Activated T-helper 2 cell treated with anti-CD3 and anti-CD28 coated beads, Interferon-gamma antibody, Interleukin-2, Interleukin-4, amounts not matched to agents 10 μg/mL and 5 μg/mL and 100 μg/mL, durations not matched to agents 14 hours and 24 hours and 36 hours (primary cell): ENCODE measurements at places on chromosomes 7 and 10.

DNA sequence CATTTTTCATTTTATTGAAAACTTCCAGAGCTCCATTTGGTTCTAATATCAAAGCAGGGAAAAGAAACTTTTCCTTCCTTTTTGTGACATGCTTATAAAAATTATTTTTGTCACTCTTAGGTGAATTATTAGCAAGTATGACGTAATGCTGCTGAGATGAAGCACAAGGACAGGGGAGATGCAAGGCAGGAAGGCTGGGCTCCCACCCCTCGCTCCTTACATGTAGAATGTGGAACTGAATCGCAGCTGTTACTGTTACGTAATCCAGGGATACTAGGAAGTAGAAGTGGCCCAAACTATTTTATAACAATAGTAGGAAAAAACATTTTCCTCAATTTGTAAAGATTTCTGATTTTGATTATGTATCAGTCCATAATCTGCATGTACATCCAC is 17.1 kb upstream of the GTPBP4 start:
- H3K27me3 ChIP-seq: peaks cover 31% of the 10 kb centered on the region
- no peak overlapping the region for H3K27ac ChIP-seq
- H3K4me1 ChIP-seq: peaks cover 7% of the 10 kb centered on the region
- DNase-seq: no peak
- no peak overlapping the region for H3K4me3 ChIP-seq
- H3K36me3 ChIP-seq: no peaks in the 10 kb centered on the region

GRCh38 chr7:949021-949934 is 5.2 kb downstream of the ADAP1 start:
- DNase-seq: no peak
- H3K27ac ChIP-seq: no peak overlapping the region
- H3K4me3 ChIP-seq: no peak overlapping the region
- no peaks in the 10 kb centered on the region for H3K27me3 ChIP-seq

DNA sequence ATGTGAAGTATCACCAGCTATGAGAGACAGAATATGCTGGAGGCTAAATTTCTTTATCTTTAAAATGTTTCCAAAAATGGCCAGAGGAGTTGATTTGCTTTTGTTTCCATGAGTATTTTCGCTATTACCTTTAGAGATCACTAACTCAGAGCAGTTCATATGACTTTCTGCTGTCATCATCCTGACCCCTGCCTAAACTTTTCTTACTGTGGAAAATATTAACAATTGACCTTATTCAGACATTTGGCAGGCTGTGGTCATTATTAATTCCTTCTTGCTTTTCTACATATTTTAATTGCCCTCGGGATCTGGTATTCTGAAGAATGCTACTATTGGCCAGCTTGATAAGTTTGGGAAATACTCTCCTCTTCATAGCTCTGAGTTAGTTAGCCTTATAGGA is 156.5 kb downstream of the EXOC4 start:
- no peaks in the 10 kb centered on the region for H3K4me1 ChIP-seq
- no peak overlapping the region for H3K27ac ChIP-seq
- no peak overlapping the region for H3K4me3 ChIP-seq
- H3K36me3 ChIP-seq: peaks cover 4% of the 10 kb centered on the region
- H3K27me3 ChIP-seq: no peaks in the 10 kb centered on the region
- DNase-seq: no peak

- H3K27me3 ChIP-seq: peaks cover 6% of the 10 kb centered on the region
- H3K4me1 ChIP-seq: peaks cover 40% of the 10 kb centered on the region
- H3K27ac ChIP-seq: no peak overlapping the region
- DNase-seq: no peak
- peaks cover 33% of the 10 kb centered on the region for H3K36me3 ChIP-seq
- H3K4me3 ChIP-seq: no peak overlapping the region
Measured at GRCh38 chr10:124745673-124746072, 1.5 kb upstream of the FAM53B start.

- H3K4me3 ChIP-seq: peak overlapping the region; percentile 87
- H3K4me1 ChIP-seq: peaks cover 48% of the 10 kb centered on the region
- H3K27me3 ChIP-seq: no peaks in the 10 kb centered on the region
- peaks cover 32% of the 10 kb centered on the region for H3K36me3 ChIP-seq
- no peak for DNase-seq
Measured at GRCh38 chr7:32890793-32891042, 842 bp downstream of the KBTBD2 start.

GRCh38 chr7:19069842-19070241 is 47.6 kb downstream of the TWIST1 start:
- H3K4me3 ChIP-seq: no peak overlapping the region
- no peaks in the 10 kb centered on the region for H3K27me3 ChIP-seq
- H3K36me3 ChIP-seq: no peaks in the 10 kb centered on the region
- H3K4me1 ChIP-seq: no peaks in the 10 kb centered on the region
- no peak overlapping the region for H3K27ac ChIP-seq
